ENCODE measurements at places on chromosomes 2 and 18. TPM values are rescaled to one million over a fixed set of nuclear protein-coding genes. Genes with fewer than 3 reads are reported as not detected.

The SULT6B1 gene
- total RNA-seq, result not detected

The ABCB11 gene
- under 0.01 TPM for total RNA-seq

The SH3BP4 gene
- total RNA-seq, result 40.3 TPM

The GFPT1 gene
- 59.3 TPM for total RNA-seq

The YPEL5 gene
- total RNA-seq, result 104 TPM

The METAP1D gene
- total RNA-seq, result 30.9 TPM

The MROH2A gene
- 15.2 TPM for total RNA-seq

The ANKAR gene
- total RNA-seq, result 23.5 TPM

The CERKL gene
- total RNA-seq, result not detected

The TMEM163 gene
- 0.67 TPM for total RNA-seq

The MAP4K3 gene
- total RNA-seq, result 70.6 TPM

The TET3 gene
- total RNA-seq, result 8.6 TPM

The LGALSL gene
- total RNA-seq, result 12.1 TPM

The DNAH6 gene
- 5.6 TPM for total RNA-seq

The CHRND gene
- not detected for total RNA-seq

The FEV gene
- not detected for total RNA-seq

The MALL gene
- 13.3 TPM for total RNA-seq

The CD8A gene
- total RNA-seq, result 4.3 TPM

The STK11IP gene
- total RNA-seq, result 17.0 TPM

The COL4A3 gene
- 70.0 TPM for total RNA-seq

The DUSP2 gene
- total RNA-seq, result 2.4 TPM

The SPP2 gene
- total RNA-seq, result not detected

The LRP1B gene
- total RNA-seq, result 82.7 TPM

The SLC9A2 gene
- 4.0 TPM for total RNA-seq

The DSG4 gene
- not detected for total RNA-seq

The SETBP1 gene
- total RNA-seq, result 44.4 TPM

The SERPINB4 gene
- total RNA-seq, result not detected

The MYO5B gene
- total RNA-seq, result 58.2 TPM

The CAPN13 gene
- total RNA-seq, result not detected

The COA5 gene
- total RNA-seq, result 68.3 TPM

The RAPGEF4 gene
- total RNA-seq, result 16.2 TPM

The FBXO41 gene
- total RNA-seq, result 0.89 TPM

The OTOS gene
- 31.1 TPM for total RNA-seq

The EFHD1 gene
- 14.5 TPM for total RNA-seq

The CRYBA2 gene
- total RNA-seq, result not detected

The STPG4 gene
- total RNA-seq, result 0.22 TPM

The BARD1 gene
- total RNA-seq, result 12.8 TPM

The CAVIN2 gene
- 118 TPM for total RNA-seq

The ATP6V1C2 gene
- total RNA-seq, result not detected

The NT5C1B gene
- total RNA-seq, result not detected

The SERPINB7 gene
- total RNA-seq, result not detected

The L3MBTL4 gene
- total RNA-seq, result 15.2 TPM

The MATN3 gene
- 0.33 TPM for total RNA-seq

The SMPD4 gene
- total RNA-seq, result 74.6 TPM

The SFTPB gene
- 160 TPM for total RNA-seq

The RTN4 gene
- total RNA-seq, result 177 TPM

The RETSAT gene
- total RNA-seq, result 253 TPM

The LPIN1 gene
- total RNA-seq, result 28.7 TPM

The FHL2 gene
- 43.4 TPM for total RNA-seq

The DSC2 gene
- 7.4 TPM for total RNA-seq

The CGREF1 gene
- 8.5 TPM for total RNA-seq

The ATL2 gene
- 126 TPM for total RNA-seq

The ST6GAL2 gene
- 44.8 TPM for total RNA-seq

All from thyroid gland (tissue), 4 donors.